ENCODE measurements at places on chromosomes 11 and 22.
A peak's percentile ranks its signal among the peaks of the same experiment; 100 is the strongest.

GRCh38 chr22:23632178-23632577 is at the start of gene DRICH1:
DRICH1 (minus strand) TSS chr22:23632321; CDS start chr22:23632023, 298 bp downstream.
- no peaks in the 10 kb centered on the region for H3K4me1 ChIP-seq
- no peak within 1 kb of the TSS for H3K27ac ChIP-seq
- DNase-seq: no peak
- H3K27me3 ChIP-seq: no peaks in the 10 kb centered on the region
- no peak within 1 kb of the TSS for H3K4me3 ChIP-seq
- no peaks in the 10 kb centered on the region for H3K36me3 ChIP-seq

DNA sequence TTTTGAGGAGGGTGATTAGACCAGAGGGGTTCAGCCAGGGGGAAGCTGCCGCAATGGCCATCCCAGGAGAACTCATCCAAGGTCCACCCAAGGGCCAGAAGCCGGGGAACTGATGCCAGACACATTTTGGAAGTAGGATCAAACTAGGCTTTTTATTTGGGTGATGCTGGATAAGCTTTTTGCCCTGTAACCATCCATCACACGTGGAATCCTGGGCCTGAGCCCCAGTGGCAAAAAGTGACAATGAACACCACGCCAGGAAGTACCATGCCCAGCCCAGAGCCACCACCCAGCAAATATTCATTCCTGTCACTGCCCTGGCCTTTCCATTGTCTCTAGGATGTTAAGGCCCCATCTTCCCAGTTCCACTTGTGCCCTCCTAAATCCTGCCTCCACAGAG is 85.9 kb downstream of the ZC3H12C start:
- H3K36me3 ChIP-seq: no peaks in the 10 kb centered on the region
- peaks cover 10% of the 10 kb centered on the region for H3K4me1 ChIP-seq
- peaks cover 3% of the 10 kb centered on the region for H3K27me3 ChIP-seq
- DNase-seq: no peak

DNA sequence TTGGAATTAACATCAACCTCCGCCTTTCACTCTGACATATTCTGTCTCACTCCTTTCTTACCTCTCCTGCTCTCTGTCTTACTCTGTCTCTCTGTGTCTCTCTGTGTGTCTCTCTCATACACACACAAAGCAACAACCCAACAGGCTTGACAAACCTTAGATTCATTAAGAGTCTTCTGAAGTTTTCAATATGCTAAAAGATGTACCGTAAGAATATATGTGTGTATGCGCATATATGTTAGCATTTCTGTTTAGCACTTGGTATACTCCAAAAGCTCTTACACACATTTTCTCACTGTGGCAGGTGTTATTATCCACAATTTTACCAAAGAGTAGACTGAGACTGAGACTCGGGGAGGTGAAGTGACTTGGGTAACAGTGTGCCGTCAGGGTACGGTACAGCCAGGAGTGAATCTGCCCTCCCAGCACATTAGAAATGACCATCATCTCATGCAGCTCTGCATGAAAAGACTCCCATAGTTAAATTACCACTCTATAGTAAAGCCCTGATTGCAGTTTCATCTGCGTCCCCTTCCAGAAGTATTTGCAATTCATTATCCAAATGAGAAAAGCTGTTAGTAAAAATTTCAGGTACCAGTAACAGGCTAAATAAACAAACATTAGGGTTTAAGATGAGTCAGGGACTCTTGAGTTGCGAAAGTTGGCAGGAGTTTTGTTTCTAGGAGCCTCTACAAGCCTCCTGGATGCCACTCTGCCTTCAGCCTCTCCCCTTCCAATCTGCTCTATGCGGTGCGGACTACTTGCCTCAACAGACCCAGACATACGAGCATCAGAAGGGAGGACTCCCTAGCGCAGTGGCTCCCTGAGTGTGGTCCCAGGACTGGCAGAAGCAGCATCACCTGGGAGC is 195.2 kb upstream of the TMEM45B start:
- H3K4me1 ChIP-seq: no peaks in the 10 kb centered on the region
- H3K27me3 ChIP-seq: peaks cover 10% of the 10 kb centered on the region
- H3K27ac ChIP-seq: no peak overlapping the region
- H3K36me3 ChIP-seq: no peaks in the 10 kb centered on the region
- H3K4me3 ChIP-seq: no peak overlapping the region
- peak; percentile 54 for DNase-seq

- no peak for DNase-seq
- H3K27ac ChIP-seq: no peak overlapping the region
- H3K4me3 ChIP-seq: peak overlapping the region; percentile 55
- no peaks in the 10 kb centered on the region for H3K36me3 ChIP-seq
- H3K27me3 ChIP-seq: peaks cover 66% of the 10 kb centered on the region
These were observed 524 bp upstream of the SLC1A2 start for GRCh38 chr11:35419830-35420333.

GRCh38 chr11:119902656-119903231 is 173.7 kb upstream of the NECTIN1 start:
- H3K27ac ChIP-seq: no peak overlapping the region
- H3K4me3 ChIP-seq: no peak overlapping the region
- H3K4me1 ChIP-seq: no peaks in the 10 kb centered on the region
- H3K36me3 ChIP-seq: no peaks in the 10 kb centered on the region
- DNase-seq: no peak

DNA sequence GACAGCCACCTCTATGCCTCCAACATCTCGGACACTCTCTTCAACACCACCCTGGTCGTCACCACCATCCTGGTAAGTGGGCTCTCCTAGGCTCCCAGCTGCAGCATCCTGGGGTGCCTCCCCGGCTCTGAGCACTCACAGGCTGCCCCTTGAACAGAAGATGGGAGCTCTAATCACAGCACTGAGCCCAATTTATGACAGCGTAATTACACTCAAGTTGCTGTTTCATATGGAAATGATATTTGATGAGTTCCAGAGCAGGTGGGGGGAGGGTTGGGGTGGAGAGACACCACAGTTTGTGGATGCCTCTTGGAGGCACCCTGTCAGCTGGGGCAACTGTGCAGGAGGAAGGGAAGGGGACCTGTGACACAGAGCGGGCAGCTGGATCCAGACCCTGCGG is 125.3 kb upstream of the TBCEL start:
- peaks cover 4% of the 10 kb centered on the region for H3K27me3 ChIP-seq
- no peaks in the 10 kb centered on the region for H3K4me1 ChIP-seq
- no peaks in the 10 kb centered on the region for H3K36me3 ChIP-seq
- H3K4me3 ChIP-seq: no peak overlapping the region

GRCh38 chr11:92702037-92702804 is 267.2 kb upstream of the MTNR1B start:
- no peaks in the 10 kb centered on the region for H3K36me3 ChIP-seq
- peak; percentile 43 for DNase-seq
- peak overlapping the region; percentile 92 for H3K27ac ChIP-seq
- H3K4me3 ChIP-seq: no peak overlapping the region
- peaks cover 35% of the 10 kb centered on the region for H3K4me1 ChIP-seq

Data from astrocyte (in vitro differentiated cells and primary cell).